NCI-H82 (cell line): ENCODE measurements at places on chromosomes 1 and 21.

DNA sequence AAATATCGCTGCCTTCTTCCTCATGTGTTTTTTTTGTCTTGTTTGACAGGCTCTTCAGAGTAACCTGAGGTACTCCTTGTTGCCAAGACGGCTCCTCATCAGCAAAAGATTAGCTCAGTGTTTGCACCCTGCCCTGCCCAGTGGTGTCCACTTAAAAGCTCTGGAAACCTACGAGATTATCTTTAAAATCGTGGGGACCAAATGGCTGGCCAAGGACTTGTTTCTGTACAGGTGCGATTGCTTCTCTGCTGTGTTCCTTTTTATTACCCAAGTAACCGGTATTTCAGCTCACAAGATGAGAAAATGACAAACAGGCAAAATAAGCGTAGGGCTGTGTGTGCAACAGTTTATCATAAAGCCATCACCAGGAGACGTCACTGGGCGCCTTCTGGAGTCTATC lies 42.4 kb downstream of the DOP1B start:
- no peak for DNase-seq

DNA sequence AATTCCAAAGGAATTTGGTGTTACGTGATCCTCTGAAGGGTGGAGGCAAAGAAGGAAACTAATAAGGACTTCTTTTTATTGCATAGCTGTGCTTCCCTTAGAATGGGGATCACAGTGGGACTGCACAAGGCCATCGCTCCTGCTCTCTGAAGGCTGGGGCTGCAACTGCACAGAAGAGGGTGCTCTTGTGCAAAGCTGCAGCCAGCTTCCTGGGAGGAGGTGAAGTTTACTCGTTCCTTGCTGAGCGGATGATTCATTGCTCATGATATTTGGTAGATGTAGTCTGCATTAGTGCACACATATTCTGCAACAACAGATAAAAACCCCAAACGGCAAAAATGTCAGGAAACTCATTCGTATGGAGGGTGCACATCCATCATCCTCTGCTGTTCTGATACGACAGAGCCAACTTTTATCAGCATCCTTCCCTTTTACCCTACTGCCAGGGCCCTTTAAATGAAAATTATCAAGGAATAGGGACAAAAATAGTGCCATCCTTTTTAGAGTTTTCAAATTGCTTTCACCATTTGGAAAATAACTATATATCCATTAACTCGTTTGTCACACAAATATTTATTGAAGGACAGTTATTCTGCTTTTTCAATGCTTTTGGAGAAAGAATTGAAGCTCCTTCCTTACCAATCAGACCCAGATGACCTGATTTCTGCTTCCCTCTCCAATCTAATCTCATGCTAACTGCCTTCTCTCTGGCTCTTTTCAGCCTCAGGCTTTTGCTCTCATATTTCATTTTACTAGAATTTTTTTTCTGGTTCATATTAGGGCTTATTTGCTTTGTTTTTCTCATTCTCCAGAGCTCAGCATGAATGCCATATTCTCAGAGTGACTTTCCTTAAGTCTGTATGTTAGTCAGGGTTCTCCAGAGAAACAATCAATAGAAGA lies 263.6 kb downstream of the DUSP10 start:
- DNase-seq = peak; percentile 84

- DNase-seq = no peak
These were observed 5.0 kb upstream of the MATN1 start for GRCh38 chr1:30728340-30728739.

DNA sequence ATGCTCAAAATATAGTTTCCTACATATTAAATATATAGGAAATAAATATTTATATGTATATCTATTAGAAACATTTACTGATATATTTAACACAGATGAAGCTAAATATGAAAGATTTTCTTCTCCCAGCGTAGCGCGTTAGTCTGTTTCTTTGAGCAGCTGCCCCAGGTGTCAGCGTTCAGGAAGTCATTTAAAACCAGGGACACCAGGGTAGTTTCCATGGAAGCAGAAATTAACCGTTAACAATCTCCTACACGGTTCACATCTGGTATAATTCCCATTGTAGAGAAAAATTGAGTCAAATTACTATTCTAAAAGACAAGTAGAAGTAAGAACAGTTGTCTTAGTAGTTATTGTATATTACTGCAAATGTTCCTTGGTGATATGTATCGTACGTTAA lies 1443.7 kb downstream of the MRPL39 start:
- no peak for DNase-seq

GRCh38 chr1:63173161-63173560 lies 149.2 kb upstream of the FOXD3 start:
- no peak for DNase-seq

DNA sequence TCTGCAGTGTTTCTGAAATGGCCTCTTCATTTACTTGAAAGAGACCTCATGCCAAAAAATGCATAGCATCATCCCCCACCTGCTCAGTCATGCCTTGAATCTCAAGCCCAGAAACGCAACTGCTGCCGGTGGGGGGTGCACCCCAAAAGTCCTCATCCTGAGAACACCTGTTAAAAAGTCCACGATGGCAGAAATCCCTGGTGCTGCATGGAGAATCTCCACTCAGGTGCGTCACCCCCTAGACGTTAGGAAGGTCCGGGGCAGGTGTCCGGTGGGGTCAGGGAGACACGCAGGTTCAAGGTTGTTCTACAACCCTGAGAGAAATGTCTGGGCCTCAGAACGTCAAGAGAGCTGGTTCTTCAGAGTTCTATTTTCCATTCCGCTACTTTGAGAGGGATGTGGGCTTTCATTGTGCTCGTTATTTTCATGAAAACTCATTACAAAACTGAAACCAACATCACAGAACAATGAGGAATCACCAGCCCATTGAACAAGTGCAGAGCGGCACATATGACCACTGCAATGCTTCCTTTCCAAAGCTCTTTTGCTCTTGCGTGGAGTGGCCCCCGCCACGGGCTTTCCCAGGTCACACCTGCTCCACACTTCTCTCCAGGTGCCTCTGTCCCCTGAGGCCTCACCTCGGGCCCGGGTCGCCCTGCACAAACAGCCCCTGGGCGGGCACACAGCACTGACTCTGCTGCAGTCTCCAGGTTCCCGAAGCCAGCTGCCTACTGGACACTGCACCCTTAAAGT lies 201.9 kb downstream of the TOMM20 start:
- DNase-seq = no peak

DNA sequence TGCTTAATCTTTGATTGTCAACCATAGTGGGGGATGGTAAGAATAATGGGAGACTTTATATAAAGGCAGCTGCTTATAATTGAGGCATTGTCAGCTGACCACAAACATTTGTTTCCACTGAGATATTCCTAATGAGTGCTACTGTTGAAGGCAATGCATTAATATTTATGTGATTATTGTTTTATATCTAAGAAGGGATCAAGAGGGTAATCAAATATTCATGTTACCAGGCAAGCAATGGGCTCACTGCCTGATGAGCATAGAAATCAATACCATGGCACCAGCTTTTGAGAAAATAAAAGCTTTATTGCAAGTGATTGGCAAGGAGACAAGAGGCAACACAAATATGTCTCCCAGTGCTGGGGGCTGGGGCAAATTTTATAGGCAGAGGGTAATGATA lies 706.7 kb upstream of the ADAMTS5 start:
- no peak for DNase-seq

GRCh38 chr1:221435504-221435904 lies 306.4 kb downstream of the DUSP10 start:
- DNase-seq = peak; percentile 77

DNA sequence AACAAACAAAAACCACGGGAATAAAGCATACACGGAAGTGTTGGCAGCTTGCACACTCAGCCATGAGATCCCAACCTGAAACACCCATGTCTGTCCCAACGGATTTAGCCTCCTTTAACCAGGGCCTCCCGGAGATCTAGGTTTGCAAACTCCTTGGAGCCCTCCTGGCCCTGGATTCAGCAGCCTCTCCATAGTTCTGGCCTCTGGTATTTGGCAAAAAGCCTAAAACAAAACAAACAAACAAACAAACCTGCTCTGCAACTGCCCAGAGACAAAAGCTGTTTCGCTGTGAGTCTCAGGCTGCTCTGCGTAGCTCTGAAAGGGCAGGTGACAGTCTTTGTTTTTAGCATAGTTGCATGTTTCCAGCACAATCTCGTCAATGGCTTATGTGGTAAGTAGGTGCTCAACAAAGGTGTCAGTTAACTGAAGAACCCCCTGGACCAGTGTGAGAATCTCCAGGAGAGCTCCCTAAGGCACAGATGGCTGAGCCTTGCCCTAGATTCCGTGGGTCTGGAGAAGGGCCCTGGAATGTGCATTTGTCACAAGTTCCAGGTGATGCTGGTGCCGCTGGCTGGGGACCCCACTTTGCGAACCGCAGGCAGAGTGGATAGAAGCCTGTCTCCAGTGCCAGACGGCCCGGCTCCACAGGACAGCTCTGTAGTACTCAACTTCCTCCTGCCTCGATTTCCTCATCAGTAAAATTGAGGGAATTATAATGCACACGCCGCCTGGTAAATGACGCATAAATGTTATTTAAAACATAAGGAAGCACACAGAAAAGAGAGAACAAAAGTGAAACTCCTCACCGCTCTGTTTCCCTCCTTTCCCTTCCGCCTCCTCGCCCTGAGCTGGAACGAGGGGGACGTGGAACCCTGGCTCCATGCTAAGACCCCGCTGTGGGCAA lies 86.2 kb downstream of the RIPK4 start:
- no peak for DNase-seq

DNA sequence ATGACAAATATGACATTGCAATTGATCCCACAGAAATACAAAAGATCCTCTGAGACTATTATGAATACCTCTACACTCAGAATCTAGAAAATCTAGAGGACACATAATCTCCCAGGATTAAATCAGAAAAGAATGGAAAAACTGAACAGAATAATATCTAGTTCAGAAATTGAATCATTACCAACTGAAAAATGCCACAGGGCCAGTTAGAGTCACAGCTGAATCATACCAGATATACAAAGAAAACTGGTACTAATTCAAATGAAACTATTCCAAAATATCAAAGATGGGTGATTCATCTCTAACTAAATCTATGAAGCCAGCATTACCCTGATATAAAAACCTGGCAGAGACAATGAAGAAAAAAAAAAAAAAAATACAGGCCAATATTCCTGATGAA lies 149.3 kb downstream of the BRINP3 start:
- no peak for DNase-seq

DNA sequence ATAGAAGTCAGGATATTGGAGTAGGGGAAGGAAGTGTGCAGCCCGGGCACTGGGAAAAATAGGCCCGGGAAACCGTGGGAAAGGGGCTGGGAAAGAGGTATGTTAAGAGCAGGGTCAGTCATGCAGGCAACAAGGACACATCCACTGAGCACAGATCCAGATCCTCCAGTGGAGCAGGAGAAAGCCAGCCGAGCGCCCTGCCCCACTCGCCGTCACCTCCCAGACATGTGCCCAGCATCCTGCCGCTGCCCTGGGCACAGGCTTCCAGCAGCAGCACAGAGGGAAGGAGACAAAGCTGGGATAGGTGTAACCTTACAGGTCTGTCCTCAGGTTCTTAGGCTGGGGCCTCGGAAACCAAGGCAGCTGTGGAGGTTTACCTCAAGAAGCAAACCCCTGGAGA lies 64.2 kb downstream of the FAM163A start:
- no peak for DNase-seq

DNA sequence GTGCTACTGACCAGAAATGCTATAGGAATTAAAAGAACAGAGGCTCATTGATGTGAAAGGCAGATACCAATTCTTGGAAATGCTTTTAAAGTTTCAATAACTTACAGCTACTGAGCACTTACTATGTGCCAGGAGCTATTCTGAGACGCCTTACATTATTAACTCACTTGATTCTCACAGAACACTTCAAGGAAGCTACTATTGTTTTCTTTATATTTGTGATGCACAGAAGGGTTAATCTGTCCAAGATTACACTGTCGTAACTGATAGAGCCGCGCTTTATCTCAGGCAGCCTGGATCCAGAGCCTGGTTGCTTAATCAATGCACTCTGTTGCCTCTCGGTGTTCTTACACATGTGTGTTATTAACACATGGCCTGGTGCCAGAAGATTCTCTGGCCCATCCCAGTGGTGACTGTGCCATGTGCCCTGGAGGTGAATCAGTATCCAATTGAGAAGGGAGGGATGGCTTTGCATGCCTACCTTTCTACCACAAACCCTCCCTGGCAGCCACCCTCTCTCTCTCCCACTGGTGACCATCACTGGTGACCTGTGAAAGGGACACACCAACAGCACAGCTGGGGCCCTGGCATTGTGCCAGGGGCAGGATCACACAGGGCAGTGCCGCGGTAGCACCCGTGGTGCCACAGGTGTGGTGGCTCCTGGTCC lies 8.8 kb downstream of the FMO1 start:
- DNase-seq = peak; percentile 65

GRCh38 chr1:62832276-62832675 lies 48.3 kb downstream of the ATG4C start:
- no peak for DNase-seq

- DNase-seq = peak; percentile 79
These were observed 7.3 kb upstream of the FAM78B start for GRCh38 chr1:166174108-166174507.

GRCh38 chr1:210246447-210246846 lies 13.9 kb downstream of the SERTAD4 start:
- no peak for DNase-seq

GRCh38 chr1:78032996-78033796 lies 12.6 kb upstream of the GIPC2 start:
- DNase-seq = no peak

DNA sequence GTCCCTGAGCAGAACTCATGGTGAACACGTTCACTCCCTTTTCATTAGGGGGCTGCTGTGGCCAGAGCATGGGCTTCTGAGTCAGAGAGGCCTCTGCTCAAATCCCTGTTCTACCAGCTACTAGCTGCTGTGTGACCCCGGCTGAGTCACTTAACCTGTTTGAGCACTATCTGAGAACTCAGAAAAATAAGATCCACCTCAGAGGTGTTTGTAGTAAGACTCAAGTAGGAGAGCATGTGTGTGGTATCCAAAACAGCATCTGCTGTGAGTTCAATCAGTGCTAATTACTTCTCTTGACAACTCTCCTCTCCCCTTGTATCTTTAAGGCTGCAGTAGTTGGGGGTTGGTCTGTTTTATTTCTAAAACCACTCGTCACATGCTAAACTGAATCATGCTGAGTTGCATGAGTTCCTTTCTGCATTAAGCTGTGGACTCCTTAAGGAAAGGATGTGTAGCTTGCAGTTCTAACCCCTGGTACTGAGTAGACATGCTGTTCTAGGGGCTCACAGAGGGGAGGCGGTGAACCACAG lies 39.7 kb upstream of the JUN start:
- no peak for DNase-seq

GRCh38 chr1:166032572-166033371 lies 134.0 kb downstream of the FAM78B start:
- peak; percentile 49 for DNase-seq

DNA sequence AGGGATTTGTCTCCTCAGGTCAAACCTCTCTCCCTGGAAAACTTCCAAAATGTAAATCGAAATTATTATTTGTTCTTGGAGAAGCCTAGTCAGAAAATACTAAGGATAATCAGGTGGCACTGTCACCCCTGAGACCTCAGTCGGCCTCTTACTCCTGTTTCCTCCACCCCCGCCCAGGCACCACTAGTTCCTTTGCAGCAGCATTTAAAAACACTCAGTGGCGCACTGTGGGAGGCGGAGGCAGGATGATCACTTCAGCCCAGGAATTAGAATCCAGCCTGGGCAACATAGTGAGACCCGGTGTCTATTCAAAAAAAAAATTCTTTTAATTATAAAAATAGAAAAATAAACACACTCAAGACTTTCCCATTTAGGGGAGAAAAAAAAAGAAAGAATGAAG lies 18.0 kb upstream of the IFNAR2 start:
- no peak for DNase-seq

- no peak for DNase-seq
These were observed 31.8 kb downstream of the ZNF684 start for GRCh38 chr1:40563266-40563665.

GRCh38 chr1:155013632-155014031 lies 11.0 kb downstream of the ZBTB7B start:
- no peak for DNase-seq
